Cortex of kidney (tissue), 1 donor: ENCODE measurements at places on chromosomes 3 and 15.

GRCh38 chr15:29050870-29051269, 165.1 kb downstream of the APBA2 start:
- DNase-seq = no peak

- no peak for DNase-seq
Measured at GRCh38 chr15:50262533-50262932, 3.0 kb downstream of the HDC start.

- no peak for DNase-seq
Measured at GRCh38 chr3:171948674-171949073, 90.7 kb upstream of the FNDC3B start.

DNA sequence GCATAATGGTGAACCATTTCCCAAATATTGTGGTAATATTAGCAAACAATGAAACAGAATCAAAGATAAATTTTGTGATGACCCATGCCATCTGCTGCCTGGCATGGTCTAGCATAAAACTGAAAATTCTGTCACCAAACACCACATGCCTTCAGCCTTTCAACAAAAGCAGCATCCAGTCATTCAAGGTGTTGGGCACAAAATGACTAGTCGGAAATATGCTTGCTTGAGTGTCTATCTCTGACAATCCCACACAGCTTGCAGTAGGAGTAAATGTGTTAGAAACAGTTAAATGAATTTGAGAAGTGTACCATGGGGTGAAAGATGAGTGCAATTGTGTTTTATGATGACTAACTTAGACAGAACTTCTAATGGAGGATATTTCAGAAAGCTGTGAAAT, 61.7 kb upstream of the CDIN1 start:
- no peak for DNase-seq

GRCh38 chr15:29678504-29679034, 143.7 kb downstream of the TJP1 start:
- no peak for DNase-seq

DNA sequence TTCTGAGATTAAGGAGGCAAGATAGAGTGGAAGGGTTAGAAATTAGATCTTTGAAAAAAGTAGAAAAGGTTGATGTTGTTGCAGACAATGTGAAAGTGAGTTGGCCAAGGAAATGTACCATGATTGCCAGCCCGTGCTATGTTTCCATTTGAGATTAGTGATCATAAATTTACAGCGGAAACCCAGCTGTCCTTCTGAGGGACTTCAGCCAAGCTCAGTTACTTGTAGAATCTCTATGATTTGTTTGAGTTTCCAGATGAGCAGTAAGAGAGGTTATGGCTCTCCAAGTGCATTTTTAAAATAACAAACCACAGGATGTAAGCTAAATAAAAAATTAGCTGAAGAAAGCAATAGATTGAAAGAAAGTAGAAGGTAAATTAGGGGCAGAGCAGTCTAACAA, 54.2 kb upstream of the RBMS3 start:
- DNase-seq = no peak

GRCh38 chr3:106268696-106269095, 399.9 kb upstream of the CBLB start:
- no peak for DNase-seq

GRCh38 chr3:41847679-41848078, 114.2 kb downstream of the ULK4 start:
- no peak for DNase-seq

- DNase-seq = no peak
Measured at GRCh38 chr3:106745344-106746168, 631.7 kb upstream of the CCDC54 start.

DNA sequence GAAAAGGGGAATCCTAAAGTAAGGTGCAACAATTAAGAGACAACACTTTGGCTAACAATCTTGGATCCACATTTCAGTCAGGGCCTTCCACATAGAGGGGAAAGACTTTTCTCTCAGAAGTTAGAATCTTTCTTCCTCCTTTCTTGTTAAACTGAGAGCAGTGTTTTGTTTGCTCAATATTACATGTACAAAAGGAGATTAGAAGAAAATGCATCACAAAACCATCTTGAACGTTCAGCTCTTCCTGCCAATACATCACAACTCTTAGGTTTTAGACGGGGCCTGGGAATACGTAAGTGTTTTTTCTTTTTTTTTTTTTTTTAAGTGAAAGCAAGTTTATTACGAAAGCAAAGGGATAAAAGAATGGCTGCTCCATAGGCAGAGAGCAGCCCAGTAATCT, 39.1 kb downstream of the MAP2K1 start:
- DNase-seq = no peak

- DNase-seq = no peak
Measured at GRCh38 chr3:28134792-28135375, 106.5 kb upstream of the CMC1 start.

DNA sequence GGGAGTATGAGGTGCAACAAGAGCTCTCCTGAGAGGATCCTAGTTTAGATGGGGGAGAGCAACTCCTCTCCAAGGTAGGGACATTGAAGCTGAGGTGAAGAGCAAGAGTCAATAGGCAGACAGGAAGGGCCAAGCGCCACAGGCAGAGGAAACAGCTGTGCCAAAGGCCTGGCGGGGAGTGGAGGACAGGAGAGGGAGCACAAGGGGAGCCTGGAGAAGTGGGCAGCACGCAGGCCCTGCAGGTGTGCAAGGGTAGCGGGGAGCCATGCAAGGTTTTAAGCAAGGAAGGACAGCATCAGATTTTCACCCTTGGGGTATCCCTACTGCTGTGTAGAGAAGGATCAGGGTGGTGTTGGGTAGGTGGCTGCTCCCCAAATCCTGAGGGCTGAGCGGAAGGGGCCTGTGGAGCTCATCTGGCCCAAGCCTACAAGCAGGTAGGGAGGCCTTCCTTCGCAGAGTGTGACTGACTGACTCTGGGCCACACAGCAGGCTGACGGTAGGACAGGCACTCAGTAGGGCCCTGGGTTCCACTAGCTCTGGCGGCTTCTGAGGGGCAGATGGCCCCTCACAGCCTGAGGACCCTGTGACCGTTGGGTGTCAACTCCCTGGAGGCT, 13.3 kb downstream of the CHST13 start:
- DNase-seq = no peak

GRCh38 chr15:70094690-70095311, 2.9 kb downstream of the TLE3 start:
- DNase-seq = no peak

DNA sequence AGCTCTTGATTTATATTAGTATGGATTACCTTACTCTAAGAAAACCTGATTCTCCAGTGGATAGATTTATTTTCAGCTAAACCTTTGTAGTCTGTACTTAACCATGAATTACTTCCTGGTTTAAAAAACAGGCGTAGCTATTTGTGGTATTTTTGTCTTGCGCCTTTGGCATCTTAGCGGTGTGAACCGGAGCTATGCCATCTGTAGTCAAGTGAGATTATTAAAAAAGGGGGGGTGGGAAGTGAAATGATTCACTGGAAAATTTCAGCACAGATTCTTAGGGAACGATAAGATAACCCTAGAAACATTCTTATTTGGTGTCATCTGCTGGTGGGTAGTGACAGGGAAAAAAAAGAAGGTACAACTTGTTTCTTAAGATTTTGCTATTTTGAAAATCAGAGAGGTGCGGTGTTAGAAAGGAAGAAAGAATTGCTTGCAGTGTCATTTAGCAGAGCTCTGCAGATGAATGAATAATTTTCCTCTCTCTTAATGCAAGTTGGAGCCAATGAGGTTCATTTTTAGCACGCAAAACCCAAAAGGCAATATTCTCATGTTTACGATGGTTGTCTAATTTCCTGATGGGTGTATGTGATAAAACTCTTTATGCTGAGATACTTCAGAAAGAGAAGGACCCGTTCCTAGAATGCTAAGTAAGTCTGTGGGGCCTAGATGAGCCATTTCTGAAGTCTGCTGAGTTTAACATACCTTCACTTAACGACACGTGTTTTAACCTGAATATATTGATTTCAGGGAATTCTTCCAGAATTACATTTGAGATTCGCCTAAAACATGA, 44.0 kb downstream of the PSMD6 start:
- DNase-seq = no peak

GRCh38 chr3:113270068-113270467, 58.7 kb downstream of the BOC start:
- DNase-seq = no peak

- no peak for DNase-seq
Measured at GRCh38 chr3:64667887-64668581, 19.8 kb downstream of the ADAMTS9 start.
